Amygdala (tissue), 56 donors: ENCODE measurements at places on chromosomes 3 and 15.

DNA sequence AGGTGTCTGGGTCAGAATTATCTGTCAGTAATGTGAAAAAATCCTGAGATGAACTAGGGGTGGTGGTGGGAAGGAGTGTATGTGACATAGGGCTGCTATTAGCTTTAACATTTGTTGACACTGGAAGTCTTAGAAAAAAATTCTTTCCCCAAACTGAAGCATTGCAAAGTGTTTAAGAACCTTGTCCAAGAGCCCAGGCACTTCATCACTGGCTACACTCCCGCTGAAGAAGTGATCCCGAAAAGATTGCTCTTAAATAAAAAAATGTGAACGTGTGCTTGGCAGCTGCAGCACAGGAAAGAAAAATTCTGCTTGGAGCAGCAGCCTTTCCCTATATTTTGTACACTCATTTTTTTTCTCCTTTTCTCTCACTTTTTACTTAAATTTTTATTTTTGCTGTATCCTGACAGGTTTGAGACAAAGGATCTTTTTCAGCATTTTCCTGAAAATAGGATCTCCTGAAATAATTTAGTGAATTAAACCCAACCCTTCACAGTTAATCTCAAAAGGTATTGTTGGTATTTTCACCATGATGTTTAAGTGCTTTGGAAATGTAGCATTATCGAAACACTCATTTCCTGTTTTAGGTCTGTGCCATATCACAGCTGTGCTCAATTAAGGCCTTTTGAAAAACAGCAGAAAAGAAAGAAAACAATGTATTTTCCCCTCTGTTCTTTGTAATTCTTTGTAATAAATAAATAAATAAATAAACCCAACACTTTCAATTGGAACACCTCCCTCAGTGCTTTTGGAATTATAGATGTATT, 477.6 kb downstream of the ZNF385D start:
- no peak for DNase-seq

- no peak for DNase-seq
Observed at GRCh38 chr3:126983653-126984390, 907 bp downstream of the PLXNA1 start.

- no peak for DNase-seq
Observed at GRCh38 chr3:40109641-40110490, 199.6 kb upstream of the EIF1B start.

DNA sequence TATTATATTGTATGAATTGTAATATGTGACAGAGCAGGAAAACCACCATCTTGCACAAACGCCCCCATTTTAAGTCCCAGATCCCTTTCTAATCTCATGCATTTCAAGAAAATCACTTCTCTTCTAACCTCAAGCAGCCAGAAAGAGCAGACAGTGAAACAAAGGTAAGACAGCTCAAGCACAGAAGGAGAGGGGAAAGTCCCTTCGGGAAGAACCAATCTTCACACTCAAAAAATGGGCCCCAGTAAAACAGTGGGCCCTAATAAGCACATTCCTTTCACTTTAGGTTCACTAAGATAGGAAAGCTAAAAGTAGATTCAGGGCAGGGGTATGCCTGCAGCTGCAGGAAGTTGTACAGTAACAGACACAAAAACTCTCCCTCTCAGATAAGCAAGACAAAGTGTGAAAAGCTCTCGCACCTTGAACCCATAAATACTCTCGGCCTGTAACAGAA, 1268.7 kb downstream of the SI start:
- no peak for DNase-seq

- no peak for DNase-seq
Observed at GRCh38 chr3:107524326-107524840, 1.6 kb downstream of the BBX start.

DNA sequence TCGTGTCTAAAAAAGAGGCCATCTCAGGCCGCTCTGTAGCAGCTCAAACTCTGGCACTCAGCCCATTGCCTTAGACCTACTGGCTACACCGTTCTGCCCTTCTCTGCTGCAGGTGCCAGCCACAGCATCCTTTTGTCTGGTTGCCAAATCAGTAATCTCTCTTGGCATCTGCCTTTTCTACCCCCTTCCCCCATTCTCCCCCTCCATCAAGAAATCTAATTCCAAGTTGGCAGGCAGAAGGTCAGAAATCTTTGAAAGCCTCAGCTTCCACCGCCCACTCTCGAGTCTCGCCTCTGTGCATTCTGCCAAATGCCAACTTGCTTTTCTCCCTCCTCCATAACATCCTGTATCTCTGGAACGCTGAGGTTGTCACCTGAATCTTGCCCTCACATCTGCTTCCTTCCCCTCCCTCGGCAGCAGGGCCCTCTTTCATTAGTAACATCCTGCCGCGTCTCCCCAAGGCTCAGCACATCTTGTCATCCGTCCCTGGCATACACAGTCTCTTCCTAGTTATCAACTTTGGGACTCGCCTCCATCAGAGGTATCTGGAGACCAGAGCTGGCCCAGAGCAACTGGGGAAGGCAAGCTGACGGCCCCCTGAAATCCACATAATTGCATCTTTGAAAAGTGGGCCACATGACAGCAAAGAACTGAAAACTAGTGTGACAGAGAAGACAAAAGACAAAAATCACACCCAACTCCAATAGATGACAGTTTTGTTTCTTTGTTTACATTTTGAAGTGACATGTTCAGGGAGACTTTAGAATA, 312.0 kb upstream of the CCDC54 start:
- no peak for DNase-seq

- no peak for DNase-seq
Observed at GRCh38 chr3:146386936-146387335, 82.4 kb downstream of the PLSCR2 start.

DNA sequence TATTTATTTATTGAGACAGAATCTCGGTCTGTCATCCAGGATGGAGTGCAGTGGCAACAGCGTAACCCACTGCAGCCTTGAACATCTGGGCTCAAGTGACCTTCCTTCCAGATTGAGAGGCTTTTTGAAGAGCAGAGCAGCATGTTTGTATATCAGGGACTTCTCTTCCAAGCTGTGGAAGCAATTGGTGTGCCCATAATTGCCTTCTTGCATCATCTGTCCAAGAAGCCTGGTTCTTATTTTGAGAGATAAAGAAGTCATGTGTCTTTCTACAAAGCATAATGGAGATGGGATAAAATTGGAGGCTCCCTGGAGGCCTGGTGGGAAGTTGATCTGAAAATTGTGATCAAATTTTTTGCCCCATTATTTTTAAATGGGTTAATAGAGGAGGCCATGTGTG, 183.8 kb upstream of the MCTP2 start:
- no peak for DNase-seq

DNA sequence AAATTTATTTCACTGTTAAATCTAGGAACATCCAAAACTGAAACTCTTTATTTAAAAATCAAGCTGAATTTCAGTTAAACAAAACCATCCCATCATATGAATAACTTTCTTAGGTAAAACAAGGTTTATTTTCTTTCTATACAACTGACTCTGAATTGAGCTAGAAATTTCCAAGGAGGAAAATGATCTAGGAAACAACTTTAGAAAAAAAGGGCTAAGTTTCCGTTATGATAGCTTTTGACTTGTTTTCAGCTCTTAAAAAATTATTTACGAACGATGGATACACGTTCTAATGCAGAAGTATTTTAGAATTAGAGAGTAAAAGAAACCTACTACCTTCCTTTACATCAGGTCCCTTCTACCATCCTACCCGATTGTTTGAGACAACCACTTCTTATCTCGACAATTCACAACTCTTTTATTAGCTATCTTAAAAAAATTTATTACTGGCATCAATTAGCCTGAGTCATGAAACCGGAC, 1.8 kb upstream of the IGF1R start:
- no peak for DNase-seq

GRCh38 chr3:159432682-159433340, 555.8 kb upstream of the IL12A start:
- no peak for DNase-seq

DNA sequence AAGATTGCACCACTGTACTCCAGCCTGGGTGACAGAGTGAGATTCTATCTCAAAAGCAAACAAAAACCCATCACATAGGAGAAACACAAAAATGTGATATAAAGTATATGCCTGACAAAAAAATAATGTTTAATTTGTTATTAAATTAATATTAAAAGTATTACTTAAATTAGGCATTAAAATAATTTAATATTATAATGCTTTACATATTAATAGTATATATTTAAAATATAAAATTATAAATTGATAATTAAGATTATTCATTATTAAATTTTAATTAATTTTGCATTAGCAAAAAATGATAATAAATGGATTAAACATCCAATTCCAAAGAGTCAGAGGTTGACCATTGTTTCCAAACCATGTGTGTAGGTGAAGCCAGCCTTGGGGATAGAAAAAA, 22.0 kb upstream of the GABRA5 start:
- DNase-seq, result no peak

GRCh38 chr3:34001990-34002389, 203.6 kb downstream of the PDCD6IP start:
- no peak for DNase-seq

DNA sequence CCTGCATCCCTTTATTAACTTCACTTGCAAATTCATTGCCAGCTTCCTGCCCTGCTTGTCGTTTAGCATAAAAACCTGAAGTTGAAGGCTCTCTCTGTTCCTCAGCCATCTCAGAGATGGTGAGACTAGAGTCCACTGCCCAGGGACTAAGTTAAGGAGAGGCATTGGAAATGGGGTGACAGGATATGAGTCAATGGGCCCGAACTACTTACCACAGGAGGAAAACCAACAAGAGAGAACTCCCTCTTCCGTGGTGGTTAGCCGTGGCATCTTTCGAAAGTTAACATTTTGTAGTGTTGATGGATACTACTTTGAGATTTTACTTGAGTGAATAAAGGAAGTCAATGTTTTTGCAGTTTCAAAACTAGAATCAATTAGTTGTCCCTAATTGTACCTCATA, 65.3 kb downstream of the LRTM1 start:
- no peak for DNase-seq

GRCh38 chr15:77022646-77023575, 28.0 kb downstream of the PSTPIP1 start:
- no peak for DNase-seq

- no peak for DNase-seq
Observed at GRCh38 chr3:64541803-64542202, 146.0 kb downstream of the ADAMTS9 start.

DNA sequence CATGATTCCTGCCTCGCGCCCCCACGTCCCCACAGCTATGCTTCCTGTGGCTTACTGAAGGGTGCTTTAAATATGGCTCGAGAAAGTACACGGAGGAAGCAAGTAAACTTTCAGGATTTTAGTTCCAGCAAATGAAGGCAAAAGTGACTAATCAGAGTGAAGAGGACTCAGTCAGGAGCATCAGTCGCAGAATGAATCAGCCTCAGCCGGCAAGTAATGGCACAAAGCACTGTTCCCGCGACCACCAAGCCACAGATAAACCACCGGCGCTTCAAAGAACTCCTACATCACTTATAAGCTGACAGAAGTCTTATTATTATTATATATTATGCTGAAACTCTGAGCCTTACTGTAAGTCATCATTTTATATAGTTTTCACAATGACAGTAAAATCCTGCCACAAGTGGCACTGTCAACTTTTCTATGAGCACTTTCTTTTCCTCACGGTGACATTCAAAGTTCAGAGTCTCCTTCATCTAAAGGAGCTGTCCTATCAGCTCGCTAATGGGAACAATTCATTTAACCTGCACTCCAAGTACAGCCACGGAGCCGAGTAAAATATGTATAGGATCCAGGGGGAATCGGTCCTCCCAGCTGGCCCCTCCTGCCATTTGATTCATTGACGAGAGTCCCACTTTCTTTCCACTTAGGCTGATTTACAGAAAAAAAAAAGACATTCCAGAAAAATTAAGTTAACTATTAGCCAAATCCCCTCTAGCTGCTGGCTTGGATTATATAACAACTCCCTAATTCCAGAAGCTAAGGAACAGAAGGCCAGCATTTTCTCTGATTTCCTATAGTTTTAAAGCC, 217.0 kb upstream of the ICE2 start:
- no peak for DNase-seq

DNA sequence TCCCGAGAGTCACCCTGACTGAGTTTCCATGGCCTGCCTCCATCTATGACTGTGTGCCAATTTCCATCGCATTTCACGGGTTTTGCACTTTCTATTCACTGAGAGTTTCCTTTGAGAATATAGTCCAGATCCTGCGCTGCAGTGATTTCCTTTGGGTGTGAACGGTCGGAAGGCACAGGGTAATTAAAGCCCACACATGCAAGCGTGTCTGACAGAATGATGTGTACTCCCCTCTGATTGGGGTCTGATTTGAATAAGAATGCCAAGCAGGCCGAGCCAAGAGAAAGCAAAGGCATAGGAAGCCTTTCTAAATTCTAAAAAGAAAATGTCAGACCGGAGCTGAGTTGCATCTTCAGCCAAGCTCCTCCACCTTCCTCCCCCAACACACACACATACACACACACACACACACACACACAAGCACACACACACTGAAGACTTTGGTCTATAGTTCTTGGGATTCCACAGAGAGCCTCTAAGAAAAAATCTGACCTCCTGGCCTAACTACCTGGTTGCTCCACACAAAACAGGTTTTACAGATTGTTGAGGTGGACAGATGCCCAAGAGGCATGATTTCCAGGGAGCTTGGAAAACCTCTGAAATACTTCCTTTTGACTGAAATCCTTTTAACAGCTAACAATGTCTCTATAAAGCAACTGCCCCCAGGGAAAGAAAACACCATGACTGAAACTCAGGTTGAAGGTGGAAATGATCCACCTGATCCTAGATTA, 59.7 kb upstream of the LRRN1 start:
- no peak for DNase-seq

- no peak for DNase-seq
Observed at GRCh38 chr15:45473068-45473467, 49.5 kb downstream of the SLC30A4 start.

- no peak for DNase-seq
Observed at GRCh38 chr3:60609446-60609845, 641.8 kb downstream of the FHIT start.

GRCh38 chr3:169992781-169993180, 26.2 kb downstream of the SEC62 start:
- DNase-seq, result no peak

- no peak for DNase-seq
Observed at GRCh38 chr3:50010959-50011358, 71.0 kb downstream of the RBM6 start.

DNA sequence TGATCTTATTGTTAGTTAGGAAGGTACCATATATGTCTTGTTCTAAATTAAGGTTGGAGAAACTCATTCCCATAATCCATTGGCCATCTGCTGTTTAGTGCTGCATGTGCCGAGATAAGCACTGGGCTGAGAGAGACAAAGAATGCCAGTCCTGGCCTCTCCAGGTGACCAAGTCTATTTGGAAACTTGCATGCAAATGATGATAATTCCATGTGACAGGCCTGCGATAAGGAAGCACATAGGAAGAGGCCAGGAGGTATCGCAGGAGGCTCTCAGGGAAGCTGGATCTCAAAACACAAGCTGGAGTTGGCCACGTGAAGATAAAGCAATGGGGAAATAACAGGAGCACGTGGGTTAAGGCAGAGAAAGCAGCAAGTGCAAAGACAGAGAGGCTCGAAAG, 39.7 kb downstream of the MYO5C start:
- DNase-seq, result no peak

DNA sequence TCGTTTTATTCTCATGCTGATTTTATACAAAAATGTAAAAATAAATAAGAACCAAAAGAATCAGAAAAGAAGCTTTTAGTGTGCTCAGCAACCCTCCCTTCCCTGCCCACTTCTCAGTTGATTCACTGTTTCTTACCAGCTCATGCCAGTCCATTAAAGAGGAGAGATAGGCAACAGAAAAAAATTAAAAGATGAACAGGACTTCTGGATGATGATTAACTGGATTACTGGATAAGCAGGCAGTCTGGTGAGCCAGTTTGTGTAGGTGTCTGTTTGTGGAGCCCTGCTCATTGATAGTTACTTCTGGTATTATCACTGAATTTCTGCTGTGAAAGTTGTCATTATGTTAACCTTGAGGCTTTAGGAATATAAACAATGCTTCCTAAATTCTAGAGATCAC, 15.1 kb upstream of the GPR171 start:
- DNase-seq, result no peak

- DNase-seq, result no peak
Observed at GRCh38 chr15:52462806-52463360, 65.8 kb downstream of the MYO5A start.
